NCI-H1694 treated with DMSO at 0.1 percent for 48 hours (cell line): ENCODE measurements at places on chromosomes 4 and X.

DNA sequence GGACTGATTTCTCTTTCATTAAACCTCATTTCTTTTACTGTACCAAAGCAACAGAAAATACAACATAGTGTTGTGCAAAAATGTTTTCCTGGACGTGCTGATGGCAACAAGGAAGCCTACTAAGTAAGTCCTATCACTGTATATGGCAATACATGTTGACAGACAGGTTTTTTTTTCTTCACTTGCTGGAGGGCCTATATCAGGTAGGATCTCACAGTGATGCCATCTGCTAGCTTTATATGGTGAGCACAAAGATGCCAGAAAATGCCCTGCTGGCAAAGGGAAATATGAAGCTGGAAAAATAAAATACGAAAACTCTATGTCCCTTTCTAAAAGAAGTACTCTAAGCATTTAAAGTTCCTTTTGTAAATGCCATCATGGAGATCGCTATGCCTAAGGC lies 119.0 kb upstream of the PDLIM3 start:
- DNase-seq, result no peak

GRCh38 chr4:15729910-15730533 lies 27.2 kb downstream of the BST1 start:
- peak; percentile 8 for DNase-seq

DNA sequence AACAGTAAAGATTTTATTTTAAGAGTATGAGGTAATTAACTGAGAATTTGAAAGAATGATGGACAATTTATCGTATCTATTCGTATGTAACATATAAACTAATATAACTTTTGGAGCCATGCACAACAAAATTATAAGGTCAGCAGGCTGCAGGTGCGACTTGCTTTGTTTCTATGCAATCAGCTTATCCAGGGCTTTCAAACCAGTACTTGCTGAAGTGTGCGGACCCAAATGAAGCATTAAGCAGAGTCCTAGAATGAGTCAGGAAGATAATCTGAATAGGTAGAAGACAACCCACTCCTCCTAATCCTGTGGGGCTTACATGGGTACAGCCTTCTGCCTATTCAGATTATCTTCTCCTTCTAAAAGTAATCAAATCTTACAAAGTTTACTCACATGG lies 2.1 kb downstream of the NSD2 start:
- DNase-seq, result no peak

DNA sequence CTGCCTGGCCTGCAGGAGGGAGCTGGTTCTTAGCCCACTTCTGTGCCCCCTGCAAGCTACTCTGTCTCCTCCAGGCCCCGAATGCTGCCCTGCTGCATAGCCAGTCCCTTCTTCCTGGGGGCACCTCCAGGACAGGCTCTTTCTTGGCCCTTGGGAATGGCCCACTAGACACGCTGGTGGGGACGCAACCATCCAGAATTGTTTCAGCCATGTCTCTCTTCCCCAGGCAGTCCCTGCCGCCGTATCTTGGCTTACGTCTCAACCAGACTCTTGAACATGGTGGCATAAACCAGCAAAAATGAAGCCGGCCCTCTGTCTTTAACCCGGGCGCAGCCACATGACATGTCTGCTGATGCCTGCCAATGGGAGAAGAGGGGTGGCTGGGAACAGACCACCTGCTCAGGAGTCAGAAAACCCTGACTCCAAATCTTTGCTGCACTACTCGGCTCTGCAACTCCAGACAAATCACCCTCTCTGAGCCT lies 9.0 kb downstream of the LRPAP1 start:
- DNase-seq, result no peak

- DNase-seq, result no peak
Observed at GRCh38 chr4:87058356-87059073, 123.7 kb downstream of the AFF1 start.

DNA sequence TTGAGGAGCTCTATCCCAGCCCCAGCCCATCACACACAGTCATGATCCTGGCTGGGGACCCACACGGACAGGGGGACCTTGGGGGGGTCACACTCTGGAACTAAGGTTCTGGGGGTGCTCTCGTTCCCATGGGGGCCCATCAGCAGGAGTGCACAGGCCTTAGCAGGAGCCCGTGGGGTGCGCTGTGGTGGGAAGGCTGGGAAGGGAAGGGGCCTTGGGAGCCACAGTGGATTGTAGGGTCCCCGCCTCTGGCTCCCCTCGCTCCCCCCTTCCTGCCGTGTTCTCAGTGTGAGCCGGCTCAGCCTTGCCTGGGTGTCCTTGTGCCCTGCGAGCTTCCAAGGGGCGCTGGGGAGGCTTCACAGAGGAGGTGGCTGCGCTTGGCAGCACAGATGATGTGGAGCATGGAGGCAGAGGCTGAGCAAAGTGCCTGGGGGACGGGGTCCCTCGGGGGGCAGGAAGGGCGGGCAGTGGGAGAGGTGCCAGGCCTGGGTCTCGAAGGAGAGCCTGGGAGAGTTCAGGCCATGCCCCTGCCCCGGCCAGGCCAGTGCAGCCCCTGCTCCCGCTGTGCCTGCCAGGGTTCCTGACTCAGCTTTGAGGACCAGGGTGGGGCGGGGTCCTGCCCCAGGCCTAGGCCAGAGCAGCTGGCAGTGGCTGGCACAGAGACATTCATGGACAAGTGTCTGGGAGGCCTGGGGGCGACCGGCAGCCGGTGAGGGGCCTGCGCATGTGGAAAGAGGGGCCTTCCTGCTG lies 5.5 kb upstream of the HGFAC start:
- DNase-seq, result no peak

GRCh38 chr4:169064296-169064695 lies 54.2 kb upstream of the CBR4 start:
- no peak for DNase-seq

DNA sequence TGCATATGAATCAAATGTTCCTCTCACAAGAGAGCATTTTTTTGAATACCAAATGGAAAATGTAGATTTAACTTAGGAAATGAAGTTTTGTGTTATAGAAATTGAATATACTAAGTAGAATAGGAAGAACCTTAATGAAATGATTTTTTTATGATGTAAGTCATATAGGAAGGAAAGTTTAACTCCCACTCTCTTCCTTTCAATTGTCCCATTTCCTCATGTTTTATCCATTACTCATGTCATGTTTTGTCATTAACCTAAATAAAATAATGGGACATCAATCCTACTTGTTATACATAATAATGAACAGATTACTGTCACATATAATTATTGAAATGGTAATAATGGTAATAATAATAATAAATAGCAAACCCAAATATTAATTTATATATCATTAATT lies 22.7 kb upstream of the SRD5A3 start:
- no peak for DNase-seq

DNA sequence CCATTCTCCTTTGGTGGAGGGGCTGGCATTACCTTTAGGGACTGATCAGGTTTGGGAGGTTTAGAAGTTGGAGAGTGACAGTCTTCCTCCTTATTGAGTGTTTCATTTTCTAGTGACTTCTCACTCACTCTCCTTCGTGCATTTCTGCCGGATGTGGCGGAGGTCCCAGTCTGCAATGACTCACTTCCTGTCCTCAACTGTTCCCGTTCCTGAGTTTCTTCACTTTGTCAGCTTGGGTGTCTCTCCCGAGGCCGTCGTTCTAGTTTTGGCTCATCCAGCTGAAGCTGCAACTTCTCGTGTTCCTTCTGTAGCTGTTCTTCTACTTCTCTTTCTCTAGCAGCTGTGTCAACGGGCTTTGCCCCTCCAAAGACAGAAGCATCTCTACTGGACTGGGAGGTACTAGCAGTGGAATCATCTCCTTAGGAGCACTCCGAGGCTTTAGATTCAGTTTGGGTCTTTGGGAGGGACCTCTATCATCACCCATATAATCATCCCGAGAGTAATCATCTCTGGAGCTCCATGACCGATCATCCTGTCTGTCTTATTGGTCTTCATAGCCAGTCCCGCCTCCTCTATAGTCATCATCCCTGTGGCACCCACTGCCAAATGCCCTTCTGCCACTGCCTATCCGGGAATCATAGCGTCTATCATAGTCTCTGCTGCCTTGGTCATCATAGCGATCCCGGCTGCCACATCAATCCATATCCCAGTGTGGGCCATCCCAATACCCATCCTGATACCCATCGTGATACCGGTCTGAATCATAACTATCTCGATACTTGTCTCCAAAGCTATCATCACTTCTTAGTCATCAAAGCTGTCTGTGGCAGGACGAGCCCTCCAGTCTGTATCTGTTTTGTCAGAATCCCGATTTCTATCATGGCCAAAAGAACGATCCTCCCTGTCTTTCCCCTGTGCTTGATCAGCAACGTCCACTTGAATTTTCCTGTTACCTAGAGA lies 35.3 kb upstream of the VSIG4 start:
- no peak for DNase-seq

DNA sequence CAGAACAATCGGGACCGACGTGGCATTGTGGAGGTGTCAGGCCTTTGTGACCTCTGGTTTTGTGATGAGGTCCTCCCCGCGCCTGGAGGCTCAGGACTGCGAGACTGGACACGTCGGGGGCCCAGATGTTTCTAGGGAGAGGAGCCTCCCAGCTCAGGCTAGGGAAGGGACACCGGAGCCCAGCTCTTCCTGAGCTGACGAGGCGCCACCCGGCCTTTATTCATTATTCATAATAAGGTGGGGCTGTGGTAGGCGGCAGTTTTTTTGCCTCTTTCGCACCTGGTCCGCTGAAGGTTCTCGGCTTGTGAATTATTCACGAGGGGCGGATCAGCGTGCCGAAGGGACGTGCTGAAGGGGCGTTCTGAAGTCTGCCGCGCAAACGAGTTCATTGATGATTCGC lies 2.3 kb upstream of the UBA1 start:
- DNase-seq, result no peak

DNA sequence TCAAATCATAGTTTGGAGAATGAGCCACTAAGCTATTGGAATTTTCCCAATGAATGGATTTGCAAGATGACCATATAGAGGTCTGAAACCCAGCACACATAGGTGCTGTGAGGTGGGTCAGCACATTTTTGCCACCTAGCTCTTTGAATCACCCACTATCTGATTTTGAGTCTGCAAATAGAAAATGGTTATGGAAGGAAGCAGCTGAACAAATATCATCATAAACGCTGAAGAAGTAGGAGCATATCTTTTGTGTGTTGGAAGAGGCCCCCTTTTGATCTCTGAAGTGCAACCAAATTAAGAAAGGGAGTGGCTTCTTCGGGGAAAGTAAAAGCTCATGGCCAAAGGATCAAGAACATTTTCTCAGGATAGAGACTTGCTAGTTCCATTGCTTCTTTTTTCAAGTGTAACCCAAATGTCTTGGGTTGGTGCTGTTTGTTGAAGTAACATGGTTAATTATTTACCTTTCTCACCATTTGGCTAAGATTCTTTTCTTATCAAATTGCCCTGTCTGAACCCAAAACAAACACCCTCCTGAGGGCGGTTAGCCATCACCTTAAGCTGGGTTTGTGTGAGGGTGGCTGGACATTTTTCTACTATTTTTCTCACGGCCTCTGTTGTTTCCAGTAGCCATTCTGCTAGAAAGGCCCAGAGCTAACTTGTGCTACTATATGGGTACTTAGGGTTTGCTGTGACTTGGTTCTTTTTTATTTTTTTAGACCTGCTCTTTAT lies 18.4 kb upstream of the SORBS2 start:
- DNase-seq, result no peak

DNA sequence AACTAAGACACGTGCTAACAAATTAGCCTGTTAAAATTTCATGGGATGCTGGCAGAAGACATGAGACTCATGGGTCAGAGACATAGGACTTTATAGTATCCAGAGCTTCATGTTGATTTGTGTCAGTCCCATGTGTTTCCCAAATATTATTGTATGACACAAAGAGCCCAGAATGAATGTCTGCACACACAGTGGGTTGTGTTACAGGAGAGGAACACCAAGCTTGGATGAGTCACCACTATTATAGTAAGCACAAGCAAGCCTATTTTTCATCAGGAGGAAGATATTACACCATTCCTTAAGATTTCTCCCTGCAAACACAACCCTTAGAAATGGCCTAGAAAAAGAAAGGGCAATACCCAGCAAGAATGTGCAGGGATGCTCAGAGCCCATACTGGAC lies 15.4 kb downstream of the BBS12 start:
- no peak for DNase-seq

- no peak for DNase-seq
Observed at GRCh38 chrX:107576841-107577240, 51.5 kb upstream of the PRPS1 start.
